ENCODE measurements at places on chromosomes 2 and 18.
A peak's percentile ranks its signal among the peaks of the same experiment; 100 is the strongest.

DNA sequence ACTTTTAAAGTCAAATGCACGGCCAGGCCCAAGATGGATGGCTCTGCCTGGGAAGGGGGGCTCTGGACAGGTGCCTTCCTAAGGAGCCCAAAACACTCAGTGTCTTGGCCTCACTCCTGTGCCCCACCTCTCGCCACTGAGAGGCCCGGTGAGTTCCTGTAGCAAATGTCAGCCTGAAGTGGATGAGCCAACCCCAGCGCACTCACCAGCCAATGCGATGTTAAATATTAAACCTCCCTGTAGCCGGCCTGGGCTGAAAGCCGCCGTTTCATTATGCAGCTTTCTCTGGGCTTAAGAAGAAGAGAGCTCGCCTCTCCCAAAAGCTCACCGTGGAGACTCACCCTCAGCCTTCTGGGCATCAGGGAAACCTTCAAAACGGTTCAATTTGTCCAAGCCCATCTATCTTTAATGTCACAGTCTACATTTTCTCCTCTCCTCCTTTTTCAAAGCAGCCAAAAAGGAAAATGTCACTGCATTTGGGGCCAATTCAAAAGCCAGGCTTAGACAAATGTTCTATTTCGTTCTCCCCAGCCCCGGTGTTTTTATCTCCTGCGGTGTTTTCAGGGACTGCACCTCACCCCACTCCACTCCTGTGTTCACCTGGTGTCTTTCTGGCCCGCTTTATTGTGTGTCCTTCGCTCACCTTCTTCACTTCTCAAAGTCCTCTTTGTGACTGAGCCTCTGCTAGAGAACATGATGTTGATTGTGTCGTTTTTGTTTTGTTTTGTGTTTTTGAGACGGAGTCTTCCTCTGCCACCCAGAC, 124.0 kb downstream of the NRP2 start:
- no peak for DNase-seq

GRCh38 chr18:8045884-8046281, 478.8 kb downstream of the PTPRM start:
- no peak for DNase-seq

- DNase-seq: no peak
These were observed 177.1 kb downstream of the FAM210A start for GRCh38 chr18:13548966-13549879.

- DNase-seq: no peak
These were observed 110.5 kb downstream of the TCF4 start for GRCh38 chr18:55477499-55477859.

DNA sequence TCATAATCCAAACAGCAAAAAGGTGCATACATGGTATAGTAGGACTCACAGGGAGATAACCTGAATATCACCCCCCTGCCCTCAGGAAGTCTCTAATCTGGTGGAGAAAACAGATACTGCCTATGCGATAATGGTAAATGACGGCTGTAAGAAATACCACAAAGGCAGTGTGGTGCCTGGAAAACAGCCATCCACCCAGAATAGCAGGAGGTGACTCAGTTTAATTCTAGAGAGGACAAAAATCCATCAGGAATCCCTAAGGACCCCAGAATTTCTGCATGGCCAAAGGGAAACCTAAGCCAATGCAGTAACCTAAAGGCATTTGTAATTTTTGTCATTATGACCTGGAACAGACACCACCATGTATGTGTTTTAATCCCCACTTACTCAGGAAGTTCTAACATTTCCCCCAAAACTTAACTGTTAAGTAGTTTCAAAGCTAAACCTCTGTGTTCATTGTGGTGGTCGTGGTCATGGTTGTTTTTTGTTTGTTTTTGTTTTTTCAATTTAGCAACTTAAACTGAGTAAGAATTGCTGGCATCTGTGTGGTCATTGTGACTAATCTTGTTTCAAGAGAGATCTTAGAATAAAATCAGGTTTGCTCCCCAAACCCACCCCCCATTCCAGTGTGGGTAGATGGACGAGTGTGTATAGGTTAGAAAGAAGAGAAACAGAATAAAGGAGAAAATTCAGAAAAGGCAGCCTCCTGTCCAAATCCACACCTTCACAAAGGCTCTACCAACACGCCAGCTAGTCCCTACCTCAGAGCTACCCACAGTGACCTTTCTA, 121.5 kb upstream of the CDCA7 start:
- DNase-seq: no peak

DNA sequence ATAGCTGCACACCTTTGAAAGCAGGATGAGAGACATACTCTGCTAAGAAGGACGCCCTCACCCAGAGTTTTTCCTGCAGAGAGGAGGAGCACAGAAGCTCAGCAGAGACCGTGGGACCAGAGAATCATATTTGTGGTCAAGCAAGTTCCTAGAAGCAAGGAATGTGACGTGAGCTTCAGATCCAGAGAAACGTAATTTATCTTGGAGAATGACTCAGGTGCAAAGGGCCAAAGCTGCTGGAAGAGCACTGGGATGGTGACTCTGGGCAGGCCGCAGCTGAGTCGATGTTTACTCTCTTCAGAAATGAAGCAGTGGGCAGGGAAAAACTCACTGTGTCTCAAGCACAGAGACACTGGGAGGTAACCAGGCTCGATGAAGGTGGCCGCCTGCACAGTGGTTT, 50.1 kb upstream of the IGFBP2 start:
- DNase-seq: no peak

DNA sequence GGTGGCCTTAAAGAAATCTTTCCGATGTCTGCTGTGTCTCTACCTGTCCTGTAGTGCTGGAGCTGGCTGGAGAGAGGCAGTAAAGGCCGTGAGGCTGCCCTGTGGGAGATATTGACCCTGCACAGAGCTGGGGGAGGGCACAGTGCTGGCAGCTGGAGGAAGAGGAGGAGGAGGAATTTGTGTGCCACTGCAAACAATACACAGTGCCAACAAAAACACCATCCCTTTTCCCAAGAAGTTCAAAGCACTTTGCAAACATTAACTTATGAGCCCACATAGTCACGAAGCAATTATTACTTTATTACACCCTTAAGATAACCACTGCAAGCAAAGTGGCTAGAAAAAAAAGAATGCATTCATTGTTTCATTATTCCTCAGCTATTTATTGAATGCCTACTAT, 45.0 kb upstream of the CYTIP start:
- DNase-seq: no peak

DNA sequence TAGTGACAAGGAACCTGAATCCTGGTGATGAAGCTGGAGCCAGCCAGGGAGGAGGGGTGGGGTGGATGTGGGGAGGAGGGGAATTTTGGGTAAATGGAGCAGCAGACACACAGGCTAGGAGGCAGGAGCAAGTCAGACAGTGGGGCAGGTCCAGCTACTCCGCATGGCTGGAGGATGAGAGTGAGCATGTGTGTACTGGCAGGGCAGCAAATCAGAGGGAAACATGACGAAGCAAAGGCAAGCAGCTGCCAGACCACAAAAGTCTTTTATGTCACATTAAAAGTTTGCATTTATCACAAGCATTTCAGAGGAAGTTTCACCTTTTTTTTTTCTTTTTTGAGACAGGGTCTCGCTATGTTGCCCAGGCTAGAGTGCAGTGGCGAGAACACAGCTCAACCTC, 11.9 kb upstream of the KIDINS220 start:
- DNase-seq: no peak

- no peak for DNase-seq
These were observed 138.1 kb upstream of the CHAC2 start for GRCh38 chr2:53629501-53629900.

DNA sequence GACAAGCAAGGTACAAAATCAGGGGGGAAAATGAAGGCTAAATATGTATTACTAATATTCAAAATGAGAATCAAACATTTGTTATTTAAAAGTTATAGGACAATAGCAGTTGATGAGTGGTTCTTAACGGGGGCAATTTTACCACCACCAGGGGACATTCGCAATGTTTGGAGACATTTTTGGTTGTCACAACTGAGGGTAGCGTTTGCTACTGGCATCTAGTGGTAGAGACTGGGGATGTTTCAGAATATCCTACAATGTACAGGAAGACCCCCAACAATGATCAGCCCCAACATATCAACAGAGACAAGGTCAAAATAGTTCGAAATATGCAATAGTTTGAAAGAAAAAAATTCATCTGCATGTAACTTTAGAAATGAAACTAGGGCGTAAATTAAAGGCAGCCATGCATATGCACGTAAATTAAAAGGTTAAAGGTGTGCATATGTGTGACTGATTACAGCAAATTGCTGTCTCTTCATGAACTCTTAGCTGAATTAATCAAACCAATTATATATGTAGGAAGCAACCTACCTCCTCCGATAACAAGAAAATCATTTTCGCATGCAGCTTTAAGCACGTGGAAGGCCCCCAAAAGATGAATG, 61.2 kb upstream of the CUL3 start:
- DNase-seq: no peak

DNA sequence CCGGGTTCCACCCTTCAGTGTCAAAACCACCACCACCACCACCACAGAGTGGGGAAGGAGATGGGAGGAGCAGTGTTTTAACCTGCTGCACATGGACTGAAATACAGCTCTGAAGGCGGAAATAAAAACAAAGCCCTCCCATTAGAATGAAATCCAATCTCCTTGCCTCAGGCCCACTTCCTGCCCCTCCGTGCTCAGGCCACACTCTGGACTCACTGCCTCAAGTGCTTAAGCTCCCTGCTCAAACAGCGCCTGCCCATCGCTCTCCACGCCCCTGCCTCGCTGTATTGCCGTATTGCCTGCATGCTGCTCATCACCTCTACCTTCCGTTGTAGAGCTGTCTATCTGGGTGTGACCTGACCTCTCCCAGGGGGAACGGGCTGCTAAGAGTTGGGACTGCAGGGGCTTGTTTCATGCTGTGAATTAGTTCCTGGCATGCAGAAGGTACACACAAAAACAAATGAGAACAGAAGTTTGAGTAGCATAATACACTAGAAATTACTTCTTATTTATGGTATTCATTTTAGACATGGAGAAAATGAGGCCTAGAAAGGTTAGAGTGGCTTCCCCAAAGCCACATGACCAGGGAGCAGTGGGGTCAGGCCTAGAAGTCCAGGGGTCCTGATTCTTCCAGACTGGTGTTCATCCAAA, 31.6 kb upstream of the NEB start:
- no peak for DNase-seq

- no peak for DNase-seq
These were observed 38.7 kb downstream of the NGEF start for GRCh38 chr2:232974396-232974795.

- DNase-seq: no peak
These were observed 72.6 kb downstream of the ANKRD44 start for GRCh38 chr2:197238043-197238365.

DNA sequence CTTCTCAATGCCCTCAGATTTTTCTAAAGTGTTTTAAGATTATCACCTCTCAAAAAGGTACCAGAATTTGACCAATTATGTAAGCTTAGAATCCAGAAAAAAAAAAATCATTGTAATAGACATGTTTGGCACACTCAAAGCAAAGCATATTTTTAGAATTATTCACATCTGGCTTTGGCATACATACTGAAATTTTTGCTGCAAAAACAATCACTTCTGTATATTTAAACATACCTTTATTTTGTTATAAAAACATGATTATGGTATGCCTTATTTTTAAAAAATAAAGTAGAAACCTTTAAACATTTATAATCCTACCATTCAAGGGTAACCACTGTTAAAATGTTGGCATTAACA, 143.3 kb downstream of the ESCO1 start:
- no peak for DNase-seq

GRCh38 chr2:69770193-69770702, 28.3 kb downstream of the ANXA4 start:
- DNase-seq: no peak

- no peak for DNase-seq
These were observed 43.4 kb upstream of the OTOF start for GRCh38 chr2:26521054-26521912.

GRCh38 chr2:150214626-150215025, 272.8 kb downstream of the RND3 start:
- no peak for DNase-seq

DNA sequence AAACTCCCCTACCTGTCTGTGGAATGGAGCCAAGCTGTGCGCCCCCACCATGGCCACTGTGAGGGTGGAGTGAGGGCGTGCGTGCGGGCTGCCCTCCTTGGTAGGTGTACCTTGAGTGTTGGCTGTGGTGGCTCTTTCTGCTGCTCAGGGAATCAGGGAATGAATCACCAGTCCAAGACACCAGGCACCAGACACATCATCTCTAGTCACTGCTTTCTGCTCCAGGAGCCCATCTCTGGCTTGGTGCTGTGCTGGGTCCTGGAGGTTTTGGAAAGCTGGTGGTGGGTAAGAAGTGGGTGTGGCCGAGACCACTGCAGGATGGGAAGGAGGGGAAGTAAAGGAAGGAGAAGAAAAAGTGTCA, 209.9 kb downstream of the SEPTIN10 start:
- no peak for DNase-seq

DNA sequence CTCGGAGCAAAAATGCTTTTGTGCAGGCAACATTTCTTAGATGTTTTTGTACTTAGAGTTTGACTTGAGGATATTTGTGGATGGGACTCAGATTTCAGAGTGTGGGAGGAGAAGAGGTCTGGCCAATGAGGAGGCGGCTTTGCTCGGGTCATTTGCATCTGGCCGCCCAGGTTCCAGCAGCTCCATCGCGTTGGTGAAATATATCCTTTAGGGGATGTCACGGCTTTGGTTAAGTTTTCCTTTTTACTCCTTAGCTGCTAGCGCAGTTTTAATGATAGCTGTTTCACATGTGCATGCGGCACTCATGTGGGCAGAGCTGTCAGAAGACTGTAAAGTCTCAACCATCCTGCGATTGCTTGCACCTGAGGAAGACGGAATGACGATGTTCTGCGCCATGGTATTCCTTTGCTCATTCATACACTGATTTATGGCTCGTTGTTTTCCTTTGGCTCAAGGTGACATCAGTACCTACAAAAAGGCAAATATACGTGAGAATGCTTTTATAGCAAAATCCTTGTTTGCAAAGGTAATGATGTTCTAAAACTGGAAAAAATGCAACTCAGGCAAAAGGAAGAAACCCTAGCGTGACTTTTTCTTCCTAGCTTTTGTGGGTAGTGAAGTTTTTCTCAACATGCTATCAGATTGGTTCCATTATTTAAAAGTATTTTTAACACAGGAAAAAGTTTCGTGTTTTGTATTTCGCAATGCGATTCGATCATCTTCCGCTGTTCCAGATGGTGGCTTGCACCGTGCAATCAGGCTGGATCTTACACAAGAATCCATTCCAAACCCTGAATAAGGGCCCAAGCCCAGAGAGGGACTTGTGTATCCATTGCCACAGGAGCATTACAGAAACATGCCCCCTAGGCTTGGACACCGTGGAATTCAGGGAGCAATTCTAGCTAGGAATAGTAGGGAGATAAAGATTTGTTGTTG, 70.5 kb upstream of the ZNF516 start:
- peak; percentile 77 for DNase-seq

Data from smooth muscle cell of the brain vasculature (primary cell).